Cortex of kidney (tissue), 1 donor: ENCODE measurements at places on chromosomes 16 and 17.

DNA sequence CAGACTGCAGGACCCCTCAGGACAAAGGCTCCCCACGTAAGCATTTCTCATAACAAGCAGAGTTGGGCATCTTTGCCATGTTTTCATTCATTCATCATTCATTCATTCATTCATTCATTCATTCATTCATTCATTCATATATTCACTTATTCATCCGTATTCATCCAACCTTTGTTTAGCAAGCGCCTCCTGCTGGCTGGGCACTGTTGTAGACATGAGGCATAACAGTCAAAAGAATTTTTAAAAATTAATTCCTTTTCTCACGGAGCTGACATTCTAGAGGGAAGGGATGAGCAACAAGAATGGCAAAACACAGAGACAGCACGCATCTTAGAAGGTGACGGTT, 351.7 kb upstream of the TNRC6C start:
- DNase-seq, result no peak

DNA sequence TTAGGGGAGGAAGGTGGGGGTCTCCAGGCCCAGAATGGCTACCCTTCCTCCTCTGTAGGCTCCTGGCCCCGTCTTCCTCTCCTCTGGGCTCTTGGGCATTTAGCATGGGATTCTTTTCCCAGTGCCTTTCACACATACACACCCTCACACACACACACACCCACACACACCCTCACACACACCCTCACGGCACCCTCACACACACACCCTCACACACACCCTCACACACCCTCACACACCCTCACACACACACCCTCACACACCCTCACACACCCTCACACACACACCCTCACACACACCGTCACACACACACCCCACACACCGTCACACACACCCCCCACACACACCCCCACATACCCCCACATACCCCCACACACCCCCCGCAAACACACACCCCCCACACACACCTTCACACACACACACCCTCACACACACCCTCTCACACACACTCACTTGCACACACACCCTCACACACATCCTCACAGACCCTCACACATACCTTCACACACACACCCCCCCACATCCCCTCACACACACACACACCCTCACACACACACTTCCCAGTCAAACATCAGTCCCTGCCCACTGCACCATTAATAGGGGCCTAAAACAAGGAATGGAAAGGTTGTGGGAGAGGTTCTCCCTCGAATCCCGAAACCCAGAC, 845 bp downstream of the SGCA start:
- DNase-seq, result no peak

- no peak for DNase-seq
Measured at GRCh38 chr17:29613352-29613837, 9.3 kb downstream of the CORO6 start.

- no peak for DNase-seq
Measured at GRCh38 chr17:42865638-42866094, 14.7 kb downstream of the AOC3 start.

DNA sequence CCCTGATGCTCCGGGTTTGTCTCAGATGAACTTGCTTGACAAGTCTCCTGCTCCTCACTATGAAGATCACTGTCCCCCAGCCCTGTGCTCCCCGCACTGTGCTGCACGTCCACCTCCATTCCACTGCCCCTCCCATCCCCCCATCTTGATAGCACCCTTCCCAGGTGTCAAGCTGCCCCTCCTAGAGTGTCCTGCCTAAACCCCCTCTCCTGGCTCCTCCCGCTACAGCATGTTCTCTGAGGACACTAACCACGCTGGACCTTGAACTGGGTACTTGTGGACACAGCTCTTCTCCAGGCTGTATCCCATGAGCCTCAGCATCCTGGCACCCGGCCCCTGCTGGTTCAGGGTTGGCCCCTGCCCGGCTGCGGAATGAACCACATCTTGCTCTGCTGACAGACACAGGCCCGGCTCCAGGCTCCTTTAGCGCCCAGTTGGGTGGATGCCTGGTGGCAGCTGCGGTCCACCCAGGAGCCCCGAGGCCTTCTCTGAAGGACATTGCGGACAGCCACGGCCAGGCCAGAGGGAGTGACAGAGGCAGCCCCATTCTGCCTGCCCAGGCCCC, 18.5 kb downstream of the DEXI start:
- no peak for DNase-seq

GRCh38 chr17:73142872-73143381, 21.9 kb upstream of the SSTR2 start:
- no peak for DNase-seq

DNA sequence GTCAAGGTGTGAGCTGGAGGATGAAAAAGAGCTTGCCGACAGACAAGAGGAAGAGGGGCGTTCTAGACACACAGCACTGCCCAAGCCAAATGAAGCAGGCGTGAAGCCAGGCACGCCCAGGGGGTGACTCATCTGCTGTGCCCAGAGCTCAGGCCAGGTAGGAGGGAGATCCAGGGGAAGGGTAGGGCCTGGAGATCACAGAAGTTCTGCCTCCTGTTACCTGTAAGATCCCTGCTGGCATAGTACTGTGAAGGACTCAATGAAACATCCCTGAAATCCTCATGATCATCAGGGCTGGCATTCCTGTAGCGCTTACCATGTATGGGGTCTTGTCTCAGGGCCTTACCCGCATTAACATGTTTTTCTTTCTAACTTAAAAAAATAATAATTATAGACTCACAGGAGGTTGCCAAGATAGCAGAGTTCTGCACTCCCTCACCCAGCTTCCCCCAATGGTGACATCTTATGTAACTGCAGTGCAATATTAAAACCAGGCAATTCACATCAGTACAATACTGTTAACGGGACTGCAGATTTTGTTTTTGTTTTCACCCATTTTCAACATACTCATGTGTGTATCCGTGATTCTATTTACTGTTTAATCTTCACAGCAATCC, 158.6 kb downstream of the XYLT1 start:
- DNase-seq, result no peak

DNA sequence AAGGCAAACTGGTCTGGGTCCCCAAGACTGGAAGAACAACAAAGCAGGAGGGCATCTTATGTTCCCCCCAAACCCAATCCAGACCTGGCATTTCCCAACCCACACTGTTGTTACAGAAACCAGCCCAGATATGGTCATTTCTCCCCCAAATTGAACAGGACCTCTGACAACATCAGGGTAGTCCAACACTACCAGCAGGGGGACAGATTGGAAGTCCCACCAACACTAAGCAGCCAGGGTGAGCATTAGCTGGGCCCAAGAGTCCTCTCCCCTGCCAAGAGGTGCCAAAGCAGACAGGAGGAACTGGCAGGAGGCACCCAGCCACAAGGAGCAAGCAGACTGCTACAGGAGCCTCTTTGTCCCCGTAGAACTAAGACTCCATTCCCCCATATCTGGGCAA, 29.3 kb upstream of the CNEP1R1 start:
- no peak for DNase-seq

GRCh38 chr17:43372273-43372911, 26.4 kb upstream of the ARL4D start:
- DNase-seq, result no peak

DNA sequence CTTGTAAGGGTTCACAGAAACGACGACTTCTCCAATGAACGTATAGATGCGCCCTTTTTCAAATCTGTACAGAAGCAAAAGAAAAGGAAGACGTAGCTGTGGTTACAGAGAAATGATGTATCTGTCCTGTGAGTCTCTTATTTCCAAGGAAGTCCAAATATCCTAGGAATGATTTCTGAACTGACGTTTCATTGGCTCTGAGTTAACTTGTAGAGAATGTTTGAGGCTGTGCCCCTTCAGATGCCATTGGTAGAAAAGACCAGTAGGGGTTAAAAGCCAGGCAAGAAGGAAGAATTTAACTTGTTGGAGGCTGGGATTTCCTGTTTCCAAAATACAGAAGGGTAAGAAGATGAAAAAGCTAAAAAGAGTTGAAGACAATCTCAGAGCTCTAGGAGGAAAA, 96.2 kb downstream of the MYO1D start:
- DNase-seq, result no peak
